Lung microvascular endothelial cell (primary cell): ENCODE measurements at places on chromosomes 4 and X. TPM values are rescaled to one million over a fixed set of nuclear protein-coding genes. Genes with fewer than 3 reads are reported as not detected.
A peak's percentile ranks its signal among the peaks of the same experiment; 100 is the strongest.

S100P gene
- 0.22 and 0.40 TPM in 2 replicates for total RNA-seq

CLDN2 gene
- not detected in 2 replicates for total RNA-seq

RS1 gene
- total RNA-seq = not detected in 2 replicates

NHSL2 gene
- total RNA-seq = 14.1 and 19.2 TPM in 2 replicates

ADH7 gene
- total RNA-seq = not detected in 2 replicates

KLB gene
- total RNA-seq = under 0.01 and 0.20 TPM in 2 replicates

CHRNA9 gene
- total RNA-seq = not detected in 2 replicates

ZCCHC12 gene
- under 0.01 TPM in 1 of 2 replicates, not detected in the other for total RNA-seq

POLN gene
- total RNA-seq = 1.3 and 3.4 TPM in 2 replicates

PAGE3 gene
- total RNA-seq = not detected in 2 replicates

DNA sequence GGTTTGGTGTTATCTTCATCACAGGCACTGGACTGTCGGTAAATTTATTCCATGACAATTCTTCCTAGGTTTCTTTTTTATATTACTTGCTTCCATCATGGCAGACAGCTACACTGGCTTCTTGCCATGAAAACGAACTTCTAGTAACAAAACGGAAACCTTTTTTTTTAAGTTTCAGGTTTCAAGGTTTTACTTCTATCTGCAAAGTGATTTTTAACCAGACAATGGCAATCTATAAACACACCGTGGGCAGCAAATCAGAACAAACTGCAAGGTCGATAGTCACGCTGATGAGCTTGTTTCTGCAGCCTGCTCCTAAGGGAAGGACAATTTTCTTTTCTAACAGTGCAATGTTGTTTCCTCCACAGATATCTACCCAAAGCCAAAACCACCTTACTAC, 29.9 kb downstream of the XG start:
- DNase-seq = no peak

DNA sequence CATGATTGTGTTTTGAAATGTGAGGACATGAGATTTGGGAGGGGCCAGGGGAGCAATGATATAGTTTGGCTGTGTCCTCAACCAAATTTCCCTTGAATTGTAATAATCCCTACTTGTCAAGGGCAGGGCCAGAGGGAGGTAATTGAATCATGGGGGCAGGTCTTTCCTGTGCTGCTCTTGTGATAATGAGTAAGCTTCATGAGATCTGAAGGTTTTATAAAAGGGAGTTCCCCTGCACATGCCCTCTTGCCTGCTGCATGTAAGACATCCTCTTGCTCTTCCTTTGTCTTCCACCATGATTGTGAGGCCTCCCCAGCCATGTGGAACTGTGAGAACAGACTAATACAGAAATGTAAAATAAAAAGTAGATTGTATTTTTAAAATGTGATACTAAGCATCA, 1294.9 kb downstream of the ADGRL3 start:
- no peak for DNase-seq

DNA sequence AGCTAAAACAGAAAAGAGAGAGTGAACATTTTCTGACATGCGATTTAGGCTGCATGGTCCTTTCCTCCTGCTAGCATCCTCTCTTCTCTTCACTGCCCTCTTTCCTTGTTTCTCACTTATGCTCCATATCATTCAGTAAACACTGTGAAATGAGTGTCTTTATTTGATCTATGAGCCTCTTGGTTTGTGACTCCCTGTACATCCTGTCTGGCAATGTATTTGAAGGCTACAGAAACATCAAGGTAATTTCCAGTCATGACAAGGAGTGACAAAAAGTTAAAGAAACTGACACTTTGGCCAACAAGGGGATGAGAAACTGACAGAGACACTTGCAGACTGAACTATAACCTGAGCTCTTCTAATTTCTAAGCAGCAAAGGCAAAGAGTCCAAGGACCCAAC, 8.7 kb downstream of the FTHL17 start:
- no peak for DNase-seq

- DNase-seq = no peak
Observed at GRCh38 chrX:137118136-137118535, 84.3 kb upstream of the GPR101 start.

DNA sequence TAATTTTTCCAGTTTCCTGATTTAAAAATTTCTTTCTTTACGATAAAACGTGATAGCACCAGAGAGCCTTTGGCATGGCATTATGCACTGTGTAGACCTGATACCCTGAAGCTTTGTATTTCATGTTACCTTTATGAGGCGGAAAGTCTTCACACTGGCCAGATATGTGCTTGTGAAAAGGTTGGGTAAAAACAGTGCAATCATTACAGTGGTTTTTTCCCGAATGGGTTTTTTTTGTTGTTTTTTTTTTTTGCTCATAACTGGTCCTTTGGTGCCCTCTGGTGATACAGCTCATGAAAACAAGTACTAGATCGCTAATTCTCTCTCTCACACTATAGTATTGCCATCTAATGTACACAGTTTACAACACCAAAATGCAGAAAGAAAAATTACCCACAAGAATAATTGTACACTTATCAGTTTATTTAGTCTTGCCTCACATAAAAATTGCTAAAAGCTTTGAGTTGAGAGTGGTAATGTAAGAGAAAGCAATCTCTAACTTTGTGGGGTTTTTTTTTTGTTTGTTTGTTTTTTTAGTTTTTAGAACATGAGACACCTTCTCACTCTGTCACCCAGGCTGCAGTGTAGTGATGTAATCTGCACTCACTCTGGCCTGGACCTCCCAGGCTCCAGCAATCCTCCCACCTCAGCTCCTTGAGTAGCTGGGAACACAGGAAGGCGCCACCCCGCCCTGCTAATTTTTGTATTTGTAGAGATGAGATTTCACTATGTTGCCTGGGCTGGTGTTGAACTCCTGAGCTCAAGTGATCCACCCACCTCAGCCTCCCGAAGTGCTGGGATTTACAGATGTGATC, 21.3 kb downstream of the SPCS3 start:
- peak; percentile 82 for DNase-seq

GRCh38 chr4:173056271-173056670, 112.3 kb upstream of the GALNT7 start:
- no peak for DNase-seq

DNA sequence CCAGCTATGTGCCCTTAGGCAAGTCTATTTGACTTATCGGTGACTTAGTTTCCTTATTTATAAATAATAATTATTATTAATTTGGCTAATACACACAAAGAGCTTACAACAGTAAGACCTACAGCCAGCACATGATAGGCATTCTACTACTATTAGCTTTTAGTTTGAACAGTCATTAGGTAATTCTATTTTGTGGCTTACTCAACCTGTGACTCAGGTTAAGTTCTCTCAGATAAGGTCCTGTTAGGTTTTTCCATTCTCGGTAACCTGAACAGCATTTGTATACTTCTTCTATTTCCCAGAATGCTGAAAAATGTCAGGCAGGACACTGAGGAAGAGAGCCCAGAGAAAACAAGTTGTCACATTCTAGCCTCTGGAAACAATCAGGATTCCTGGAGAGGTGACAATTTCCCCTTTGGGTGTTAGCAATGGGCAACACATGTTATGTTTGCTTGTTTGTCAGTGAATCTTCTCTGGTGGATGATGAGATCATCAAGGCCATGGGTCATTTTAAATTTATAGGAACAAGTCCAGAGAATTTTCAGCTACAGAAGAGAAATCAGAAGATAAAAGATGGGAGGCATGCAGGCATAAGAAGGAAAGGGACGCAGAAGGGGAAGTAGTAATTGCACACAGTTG, 2144.7 kb downstream of the PCDH7 start:
- no peak for DNase-seq

GRCh38 chr4:154936873-154937272, 155.8 kb downstream of the RBM46 start:
- DNase-seq = no peak

DNA sequence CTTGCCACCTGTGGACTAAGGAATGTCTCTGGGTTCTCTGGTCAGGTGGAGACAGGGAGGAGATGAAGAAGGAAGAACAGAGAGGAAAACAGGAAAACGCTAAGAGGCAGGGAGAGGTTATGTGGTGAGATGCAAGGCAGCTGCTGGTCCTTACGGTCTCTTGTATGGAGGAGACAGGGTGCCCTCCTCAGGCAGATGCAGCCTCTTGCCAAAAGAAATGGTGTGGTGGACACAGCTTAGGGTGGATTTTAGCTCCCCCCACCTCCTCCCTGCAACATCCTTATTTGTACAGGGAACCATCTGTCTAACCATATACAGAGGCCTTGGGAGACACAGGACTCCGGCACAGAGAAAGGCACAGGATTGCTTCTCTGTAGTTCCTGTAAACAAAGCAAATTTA, 9.7 kb downstream of the OCIAD2 start:
- DNase-seq = no peak

DNA sequence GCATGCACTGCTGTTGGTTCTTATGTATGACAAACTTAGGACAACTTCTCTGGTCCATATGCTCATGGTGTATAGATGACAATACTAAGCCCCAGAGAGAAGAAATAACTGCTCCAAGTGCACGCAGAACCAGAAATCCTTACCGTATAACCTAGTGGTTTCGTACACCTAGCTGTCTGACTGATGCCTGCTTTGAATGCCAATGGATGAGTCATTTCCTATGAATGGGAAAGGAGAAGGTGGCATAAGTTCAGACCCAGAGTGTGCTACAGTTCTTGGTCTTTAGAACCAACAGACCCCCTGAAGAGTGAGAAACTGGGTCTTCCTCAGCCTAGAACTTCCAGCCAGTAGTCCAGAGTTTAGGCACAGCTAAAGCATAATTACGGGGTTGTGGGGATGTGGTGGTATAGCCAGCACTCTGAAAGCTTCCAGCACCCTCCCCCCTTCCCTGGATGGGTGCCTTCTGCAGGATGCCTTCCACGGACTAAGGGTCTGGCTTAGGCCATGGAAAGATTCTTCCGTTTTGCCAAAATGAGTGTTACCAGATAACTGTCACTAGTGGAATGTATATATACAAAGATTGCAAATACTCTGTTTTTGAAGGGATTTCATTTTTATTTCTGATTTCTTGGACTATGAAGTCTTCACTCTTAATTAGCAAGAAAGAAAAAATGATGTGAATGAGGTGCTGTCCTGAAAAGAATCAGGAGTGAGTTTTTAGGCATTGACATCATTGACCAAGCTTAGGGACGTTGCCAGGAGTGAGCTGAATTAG, 84.6 kb upstream of the PACRGL start:
- DNase-seq = peak; percentile 38
